SW 1271 (cell line): ENCODE measurements at places on chromosomes 3 and 15.
A peak's percentile ranks its signal among the peaks of the same experiment; 100 is the strongest.

GRCh38 chr15:53811530-53811929 lies 52.1 kb upstream of the WDR72 start:
- no peak for DNase-seq

GRCh38 chr3:14764331-14765059 lies 54.3 kb upstream of the FGD5 start:
- DNase-seq, result no peak

- DNase-seq, result no peak
Measured at GRCh38 chr15:74109713-74110112, 20.7 kb upstream of the ISLR2 start.

DNA sequence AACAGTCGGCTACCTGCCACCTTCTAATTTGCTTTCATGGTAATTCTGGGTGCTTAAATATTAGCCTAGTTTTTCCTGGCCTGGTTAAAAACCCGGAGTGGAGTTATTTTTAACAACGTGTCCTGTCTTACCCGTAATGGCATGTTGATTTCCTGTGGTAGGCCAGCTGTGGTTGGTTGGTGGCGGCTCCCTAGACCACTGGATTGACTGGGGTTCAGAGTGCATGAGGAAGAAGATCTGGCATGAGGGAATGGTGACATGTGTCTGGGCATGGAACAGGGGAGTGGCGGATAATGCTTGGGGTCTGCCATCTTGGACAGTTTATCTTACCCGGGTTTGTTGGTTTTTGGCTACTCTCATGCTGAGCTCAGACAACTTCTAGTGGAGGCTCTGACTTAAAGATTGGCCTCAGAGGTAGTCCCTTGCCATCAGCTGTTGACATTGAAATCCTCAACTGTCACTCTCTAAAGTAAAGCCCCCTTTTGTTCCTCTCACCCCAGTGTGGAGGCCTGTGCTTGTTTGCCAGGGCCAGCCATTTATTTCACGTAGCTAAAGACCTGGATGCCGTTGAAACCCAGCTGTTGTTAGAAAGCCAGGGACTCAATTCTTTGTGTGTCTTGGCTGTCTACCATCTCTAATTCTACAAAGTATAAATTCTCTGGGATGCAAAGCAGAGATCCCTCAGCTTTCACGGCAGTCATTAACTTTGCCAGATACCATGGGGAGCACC lies 81.6 kb downstream of the DNASE1L3 start:
- DNase-seq, result no peak

GRCh38 chr15:31399544-31400171 lies 73.0 kb downstream of the KLF13 start:
- no peak for DNase-seq

GRCh38 chr3:71031181-71031580 lies 552.3 kb downstream of the FOXP1 start:
- no peak for DNase-seq

GRCh38 chr3:69567710-69568052 lies 171.6 kb upstream of the MITF start:
- no peak for DNase-seq

- no peak for DNase-seq
Measured at GRCh38 chr3:58013099-58013498, 4.9 kb downstream of the FLNB start.

GRCh38 chr15:76930831-76931396 lies 635 bp upstream of the RCN2 start:
- no peak for DNase-seq

GRCh38 chr3:16069149-16069922 lies 105.1 kb upstream of the GALNT15 start:
- DNase-seq, result peak; percentile 92

DNA sequence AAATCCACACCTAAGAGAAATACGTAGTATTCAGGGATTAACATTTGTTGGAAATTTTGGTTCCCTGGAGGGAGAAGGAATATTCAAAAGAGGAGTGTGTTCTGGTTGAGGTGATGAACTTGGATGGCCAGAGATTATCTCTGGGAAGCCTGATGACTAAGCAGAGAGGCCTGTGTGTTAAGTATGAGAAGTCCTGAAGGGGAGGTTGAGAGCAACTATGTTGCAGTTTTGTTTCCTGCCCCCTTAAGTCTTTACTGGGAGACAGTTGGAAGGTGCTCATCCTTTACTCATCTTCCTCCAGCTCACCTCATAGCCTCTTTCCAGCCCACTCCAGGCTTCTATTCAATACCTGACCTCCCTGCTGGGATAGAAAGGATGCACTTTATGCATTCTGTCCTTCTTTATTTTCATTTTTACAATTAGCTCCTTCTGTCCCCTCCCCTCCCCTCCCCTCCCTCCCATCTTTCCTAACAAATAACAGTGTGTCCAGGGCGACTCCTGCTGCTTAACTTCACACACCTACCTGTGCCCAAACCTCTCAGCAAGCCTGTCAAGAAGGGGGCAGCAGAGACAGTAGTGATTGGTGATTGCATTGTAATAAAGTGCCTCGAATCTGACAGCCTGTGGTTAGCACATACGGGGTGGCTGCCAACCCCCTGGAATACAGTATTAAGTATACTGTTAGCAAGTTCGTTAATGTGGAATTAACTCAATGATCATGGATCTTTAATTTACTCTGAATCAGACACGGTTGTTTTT lies 11.9 kb downstream of the RAP2B start:
- no peak for DNase-seq

GRCh38 chr3:186841620-186842019 lies 890 bp upstream of the ADIPOQ start:
- DNase-seq, result no peak

GRCh38 chr3:65979731-65980130 lies 59.0 kb downstream of the MAGI1 start:
- no peak for DNase-seq

GRCh38 chr15:28979208-28979841 lies 93.6 kb downstream of the APBA2 start:
- no peak for DNase-seq

GRCh38 chr3:112303764-112304325 lies 9.8 kb upstream of the SLC9C1 start:
- DNase-seq, result no peak
